ENCODE measurements at places on chromosomes 16 and 17.

DNA sequence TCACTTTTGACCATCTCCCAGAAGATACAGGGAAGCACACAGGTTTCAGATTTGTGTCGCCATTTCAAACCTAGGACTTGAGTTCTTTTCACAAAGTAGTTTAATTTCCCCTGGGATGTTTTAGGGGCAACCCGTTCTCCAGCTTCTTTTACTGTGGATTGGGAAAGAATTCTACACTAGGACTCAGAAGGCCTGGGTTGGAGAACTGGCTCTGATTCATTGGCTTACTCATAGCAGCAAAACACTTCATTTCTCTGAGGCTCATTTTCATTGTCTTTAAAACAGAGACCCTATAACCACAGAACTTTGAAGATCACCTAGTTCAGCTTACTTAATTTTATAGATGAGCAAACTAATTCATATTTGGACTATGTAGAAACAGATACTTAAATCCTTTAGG is 175.9 kb upstream of the SALL1 start:
- no peak for DNase-seq

GRCh38 chr16:49811644-49812334 is 44.1 kb downstream of the ZNF423 start:
- DNase-seq: no peak

DNA sequence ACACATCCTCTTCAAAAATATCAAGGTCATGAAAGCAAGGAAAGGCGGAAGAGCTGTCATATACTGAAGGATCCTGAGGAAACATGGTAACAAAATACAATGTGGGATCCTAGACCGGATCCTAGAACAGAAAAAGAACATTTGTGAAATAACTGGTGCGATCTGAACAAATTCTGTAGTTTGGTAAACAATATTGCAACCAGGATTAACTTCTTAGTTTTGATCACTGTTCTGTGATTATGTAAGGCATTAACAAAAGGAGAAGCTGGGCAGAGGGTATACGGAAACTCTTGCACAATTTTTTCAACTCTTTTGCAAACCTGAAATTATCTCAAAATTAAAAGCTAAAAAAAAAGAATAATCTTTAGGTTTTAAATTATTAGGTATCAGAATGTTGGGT is 109.7 kb downstream of the TRIM37 start:
- no peak for DNase-seq

- DNase-seq: no peak
Measured at GRCh38 chr17:67492824-67493517, 115.9 kb downstream of the PITPNC1 start.

- no peak for DNase-seq
Measured at GRCh38 chr16:53626161-53626560, 77.5 kb downstream of the RPGRIP1L start.

GRCh38 chr17:27807567-27808470 is 7.5 kb upstream of the NOS2 start:
- no peak for DNase-seq

DNA sequence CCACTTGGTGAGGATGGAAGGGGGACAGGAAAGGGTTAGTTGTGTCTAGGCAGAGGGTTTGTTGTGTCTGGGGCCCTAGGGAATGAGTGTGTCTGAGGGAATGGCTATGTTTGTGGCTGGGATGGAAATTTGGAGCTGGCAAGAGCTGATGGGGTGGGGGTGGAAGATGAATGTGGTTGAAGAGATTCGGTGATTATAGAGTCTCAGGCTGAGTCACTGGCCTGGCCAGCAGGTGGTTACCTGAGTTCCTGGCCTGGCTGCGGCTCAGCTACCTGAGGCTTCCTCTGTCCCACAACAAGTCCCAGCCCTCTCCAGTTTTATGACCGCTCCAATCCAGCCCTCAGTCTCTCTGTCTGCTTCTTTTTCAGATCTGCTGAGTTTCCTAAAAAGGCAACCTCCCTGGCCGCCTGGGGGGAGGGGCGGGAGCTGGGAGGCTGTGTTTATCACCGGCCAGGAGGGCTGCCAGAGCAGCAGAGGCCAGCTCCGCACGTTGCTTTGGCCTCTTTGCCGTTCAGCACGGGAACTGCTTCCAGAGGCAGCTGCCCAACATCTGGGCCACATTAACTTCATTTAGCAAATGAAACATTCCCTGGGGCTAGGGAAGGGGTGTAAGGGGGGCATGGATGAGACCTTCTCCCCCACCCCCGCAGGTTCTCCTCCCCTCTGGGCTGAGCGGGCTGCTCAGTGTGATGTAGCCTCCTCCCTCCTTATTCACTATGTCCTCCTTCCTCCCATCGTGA is 21.8 kb downstream of the ITGB3 start:
- DNase-seq: no peak

DNA sequence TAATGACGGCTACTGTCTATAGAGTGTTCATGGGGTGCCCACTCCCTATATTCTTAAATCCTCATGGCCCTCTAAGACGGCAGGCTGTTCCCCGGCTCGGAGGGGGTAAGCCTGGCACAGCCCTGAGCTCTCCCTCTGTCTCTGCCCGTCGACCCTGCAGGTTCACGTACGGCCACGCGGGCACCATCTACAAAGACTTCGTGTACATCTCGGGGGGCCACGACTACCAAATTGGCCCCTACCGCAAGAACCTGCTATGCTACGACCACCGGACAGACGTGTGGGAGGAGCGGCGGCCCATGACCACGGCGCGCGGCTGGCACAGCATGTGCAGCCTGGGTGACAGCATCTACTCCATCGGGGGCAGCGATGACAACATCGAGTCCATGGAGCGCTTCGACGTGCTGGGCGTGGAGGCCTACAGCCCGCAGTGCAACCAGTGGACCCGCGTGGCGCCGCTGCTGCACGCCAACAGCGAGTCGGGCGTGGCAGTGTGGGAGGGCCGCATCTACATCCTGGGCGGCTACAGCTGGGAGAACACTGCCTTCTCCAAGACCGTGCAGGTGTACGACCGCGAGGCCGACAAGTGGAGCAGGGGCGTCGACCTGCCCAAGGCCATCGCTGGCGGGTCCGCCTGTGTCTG is 13.2 kb downstream of the KLHL36 start:
- no peak for DNase-seq

DNA sequence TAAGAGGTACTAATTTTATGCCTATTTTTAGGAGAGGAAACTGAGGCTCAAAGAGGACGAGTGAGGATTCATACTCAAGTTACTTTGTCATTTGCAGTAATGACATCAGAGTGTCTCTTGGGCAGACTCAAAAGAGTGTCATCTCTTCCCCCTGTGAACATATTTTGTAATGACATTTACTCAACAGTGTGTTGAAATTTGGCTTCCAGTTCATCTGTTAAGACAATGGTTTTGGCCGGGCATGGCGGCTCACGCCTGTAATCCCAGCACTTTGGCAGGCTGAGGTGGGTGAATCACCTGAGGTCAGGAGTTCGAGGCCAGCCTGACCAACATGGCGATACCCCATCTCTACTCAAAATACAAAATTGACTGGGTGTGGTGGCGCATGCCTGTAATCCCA is 28.9 kb downstream of the WFDC1 start:
- DNase-seq: no peak

- no peak for DNase-seq
Measured at GRCh38 chr16:89090182-89090630, 3.4 kb upstream of the ACSF3 start.

- no peak for DNase-seq
Measured at GRCh38 chr16:726438-727290, at the start of the genes CCDC78 and HAGHL. CCDC78 (minus strand) TSS chr16:726443; CDS start chr16:726367, 76 bp downstream. HAGHL (plus strand) TSS chr16:727106; CDS start chr16:727510, 404 bp downstream.

DNA sequence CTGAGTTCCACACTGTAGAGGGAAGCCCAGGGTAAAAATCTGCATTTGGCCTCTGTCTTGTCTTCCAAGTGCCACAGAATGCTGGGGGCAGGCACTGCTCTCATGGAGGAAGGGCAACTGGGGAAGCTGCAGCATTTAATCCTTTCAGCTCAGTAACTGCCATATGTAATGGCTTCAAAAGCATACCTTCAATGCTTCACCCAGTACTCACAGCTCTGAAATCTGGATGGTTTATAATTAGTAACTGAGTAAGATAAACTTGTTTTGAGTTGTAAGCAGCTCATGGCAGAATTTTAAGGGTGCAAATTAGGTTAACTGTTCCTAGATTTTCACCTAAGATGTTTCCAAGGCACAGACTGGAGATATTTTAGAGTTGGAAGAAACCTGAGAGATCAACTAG is 24.5 kb downstream of the PMP22 start:
- no peak for DNase-seq

DNA sequence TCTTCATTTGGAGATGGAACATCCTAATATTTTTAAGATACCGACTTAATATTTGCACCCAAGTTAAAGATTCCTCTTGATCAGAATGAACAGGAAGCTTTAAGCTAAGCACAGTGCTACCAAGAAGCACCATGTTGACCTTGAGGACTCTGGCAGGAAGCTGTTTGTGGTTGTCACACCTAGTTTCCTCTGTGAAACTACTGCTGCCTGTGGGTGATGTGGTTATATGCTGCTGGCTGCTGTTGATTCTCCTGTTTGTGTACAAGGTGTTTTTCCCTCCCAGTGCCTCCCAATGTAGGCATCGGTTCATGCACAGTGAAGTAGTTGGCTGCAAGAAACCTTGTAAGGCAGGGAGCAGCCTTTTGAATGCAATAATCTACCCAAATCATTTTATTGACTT is 23.4 kb downstream of the RBL2 start:
- DNase-seq: no peak

GRCh38 chr16:86158688-86159360 is 259.9 kb downstream of the IRF8 start:
- DNase-seq: no peak

DNA sequence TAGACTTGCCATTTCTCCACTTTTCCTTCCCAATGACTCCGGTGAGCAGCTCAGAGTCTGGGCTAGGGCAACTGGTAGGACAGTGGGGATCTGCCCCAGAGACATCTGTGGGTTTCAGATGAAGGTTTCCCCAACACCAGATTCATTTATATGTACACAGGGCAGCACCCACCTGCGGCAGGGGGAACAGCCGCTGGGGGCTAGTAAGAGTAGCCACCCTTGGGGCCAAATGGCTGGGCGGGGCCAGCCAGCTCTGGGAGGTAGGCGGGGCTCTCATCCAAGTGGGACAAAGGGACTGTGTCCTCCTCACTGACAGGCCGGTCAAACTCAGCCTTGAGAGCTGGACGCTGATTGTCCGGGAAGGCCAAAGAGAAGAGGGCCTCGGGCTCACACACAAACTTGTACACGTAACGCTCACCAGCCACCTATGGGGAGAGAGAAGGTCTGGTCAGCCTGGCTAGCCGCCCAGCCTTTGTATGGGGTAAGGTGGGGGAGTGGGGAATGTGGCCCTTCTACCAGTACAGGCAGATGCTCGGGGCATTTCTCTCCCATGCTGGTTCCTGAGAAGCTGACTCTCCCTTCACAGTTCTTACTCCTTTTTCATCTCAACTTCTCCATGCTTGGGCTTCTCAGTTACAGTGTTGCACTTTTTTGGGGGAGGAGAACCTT is 17.7 kb downstream of the ETV4 start:
- DNase-seq: no peak

GRCh38 chr16:49494891-49495566 is 121.4 kb downstream of the C16orf78 start:
- no peak for DNase-seq

- DNase-seq: no peak
Measured at GRCh38 chr16:28597692-28598261, 927 bp upstream of the SULT1A2 start.

DNA sequence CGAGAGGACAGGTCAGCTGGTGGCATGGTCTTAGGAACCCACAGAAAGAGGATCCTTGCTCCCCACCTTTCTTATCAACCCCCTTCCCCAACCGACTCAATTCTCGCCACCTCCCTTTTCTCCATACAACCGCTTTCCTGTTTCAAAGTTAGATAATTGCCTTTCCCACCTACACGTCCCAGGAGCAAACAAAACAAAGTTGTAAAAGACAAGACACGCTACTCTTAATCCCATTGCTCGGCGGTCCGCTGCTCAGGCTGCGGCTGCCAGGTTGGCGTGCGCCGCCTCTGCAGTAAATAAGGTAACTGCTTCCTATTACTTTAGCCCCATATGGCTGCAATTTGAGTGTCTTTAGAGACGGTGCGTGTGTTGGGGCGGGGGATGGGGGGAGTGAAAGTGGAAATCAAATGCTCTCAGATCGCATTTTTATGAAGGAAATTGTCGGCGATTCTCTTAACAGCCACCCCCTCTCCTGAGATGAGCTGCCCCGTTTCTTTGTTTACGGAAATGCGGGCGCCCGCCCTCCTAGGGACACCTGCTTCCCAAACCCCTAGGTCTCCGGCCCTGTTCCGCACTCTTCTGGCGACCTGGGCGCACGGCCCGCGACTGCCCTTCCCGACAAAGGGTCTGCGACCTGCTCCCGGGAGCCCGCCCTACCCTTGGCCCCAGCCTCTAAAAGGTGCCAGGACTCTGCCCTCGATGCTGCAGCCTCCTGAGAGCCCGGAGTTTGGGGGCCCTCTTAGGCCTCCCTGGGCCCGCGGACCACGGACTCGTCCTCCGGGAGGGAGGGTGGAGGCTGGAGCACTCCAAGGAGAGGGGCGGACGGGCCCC is 3.7 kb upstream of the CBX8 start:
- no peak for DNase-seq

GRCh38 chr17:77097631-77098180 is 43.1 kb upstream of the SEC14L1 start:
- no peak for DNase-seq

GRCh38 chr16:79047337-79047736 is 553.2 kb downstream of the MAF start:
- DNase-seq: no peak

GRCh38 chr17:67542219-67543114 is 165.4 kb downstream of the PITPNC1 start:
- DNase-seq: no peak

DNA sequence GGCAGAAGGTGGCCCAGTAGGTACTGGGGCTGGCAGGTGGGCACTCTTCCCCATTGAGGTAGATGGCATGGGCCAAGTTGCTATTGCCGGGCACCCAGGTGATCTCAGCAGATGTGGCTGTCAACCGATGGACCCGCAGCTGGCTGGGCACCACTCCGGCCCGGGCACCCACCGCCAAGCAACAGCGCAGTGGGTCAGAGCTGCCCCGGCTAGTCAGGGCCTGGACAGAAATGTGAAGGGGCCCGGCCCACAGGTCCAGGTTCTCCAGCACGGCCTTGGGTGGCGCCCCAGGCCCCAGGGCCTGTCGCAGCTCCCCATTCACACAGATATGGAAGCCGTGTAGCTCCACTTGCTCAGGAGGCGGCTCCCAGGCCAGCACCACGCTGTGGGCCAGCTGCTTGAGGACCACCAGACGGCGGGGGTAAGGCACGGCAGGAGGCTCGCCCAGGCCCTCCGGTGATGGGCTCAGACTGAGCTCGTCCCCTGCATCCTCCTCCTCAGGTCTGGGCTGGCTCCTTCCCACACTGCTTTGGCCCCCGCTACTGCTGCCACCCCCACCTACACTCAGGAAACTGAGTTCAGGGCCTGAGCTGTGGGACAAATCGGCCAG is 16.5 kb downstream of the TSPOAP1 start:
- no peak for DNase-seq
